Stimulated activated CD8-positive, alpha-beta memory T cell treated with anti-CD3 and anti-CD28 coated beads, Interleukin-4, amount 100 ng/mL, for 48 hours (primary cell): ENCODE measurements at places on chromosomes 2 and 18.

DNA sequence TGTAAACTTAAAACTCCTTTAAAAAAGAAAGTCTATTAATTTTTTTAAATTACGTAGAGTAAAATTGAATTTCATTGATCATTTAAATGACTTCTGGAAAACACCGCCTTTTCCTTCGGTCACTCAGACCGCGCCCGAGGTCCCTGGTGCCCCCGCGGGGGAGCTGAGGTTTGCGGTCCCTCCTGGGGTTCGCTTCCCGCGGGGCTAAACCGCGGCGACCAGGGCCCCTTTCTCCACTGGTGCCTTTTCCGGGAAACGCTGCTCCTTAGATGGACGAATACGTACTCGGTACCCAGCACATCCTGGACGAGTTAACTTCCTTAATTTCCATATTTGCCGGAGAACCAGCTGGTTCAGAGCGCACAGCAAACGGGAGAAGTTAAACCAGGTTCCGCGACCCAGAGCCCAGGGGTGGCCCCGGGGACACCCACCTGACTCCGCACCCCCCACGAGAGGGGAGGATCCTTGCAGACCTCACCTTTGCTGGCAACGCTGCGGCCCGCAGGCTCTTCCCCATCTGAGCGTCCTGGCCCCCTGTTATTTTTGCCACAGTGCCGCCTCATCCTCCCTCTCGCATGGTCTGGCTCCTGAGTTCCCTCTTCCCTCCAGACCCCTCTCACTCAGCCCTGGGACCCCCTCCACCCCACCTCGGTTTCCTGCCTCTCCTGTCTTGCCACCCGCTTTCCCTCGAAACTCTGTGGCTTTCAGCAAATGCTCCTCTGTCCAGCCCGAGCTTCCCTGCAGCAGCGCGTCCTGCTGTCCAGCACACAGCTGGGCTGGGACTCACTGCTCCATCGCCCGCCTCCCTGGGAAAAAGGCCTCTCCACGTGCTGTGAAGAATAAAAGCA lies 420.0 kb upstream of the MYT1L start:
- DNase-seq = no peak

- no peak for DNase-seq
Observed at GRCh38 chr18:76757335-76757734, 65.0 kb upstream of the ZNF236 start.

DNA sequence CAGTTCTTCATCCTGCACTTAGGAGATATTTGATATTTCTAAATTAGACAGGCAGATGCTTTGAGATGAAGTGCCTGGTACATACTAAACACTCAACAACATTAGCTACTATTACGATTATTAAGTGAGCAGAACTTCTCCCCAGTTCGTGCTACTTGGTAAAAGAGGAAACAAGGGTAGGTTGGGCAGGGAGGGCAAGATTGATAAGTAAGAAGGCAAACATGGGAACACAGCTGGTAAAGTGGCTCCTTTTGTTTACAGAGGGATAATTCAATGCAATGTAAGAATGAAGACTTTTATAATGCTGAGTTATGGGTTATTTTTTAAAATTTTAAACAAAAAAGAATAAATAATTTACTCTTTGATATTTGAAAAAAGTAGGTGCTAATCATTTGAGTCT lies 15.9 kb upstream of the WIPF1 start:
- DNase-seq = no peak

GRCh38 chr2:40455661-40456060 lies 3.8 kb upstream of the SLC8A1 start:
- DNase-seq = no peak

- DNase-seq = no peak
Observed at GRCh38 chr2:98355881-98356280, 9.6 kb downstream of the CNGA3 start.

- DNase-seq = no peak
Observed at GRCh38 chr18:32698153-32698552, 74.7 kb downstream of the KLHL14 start.

DNA sequence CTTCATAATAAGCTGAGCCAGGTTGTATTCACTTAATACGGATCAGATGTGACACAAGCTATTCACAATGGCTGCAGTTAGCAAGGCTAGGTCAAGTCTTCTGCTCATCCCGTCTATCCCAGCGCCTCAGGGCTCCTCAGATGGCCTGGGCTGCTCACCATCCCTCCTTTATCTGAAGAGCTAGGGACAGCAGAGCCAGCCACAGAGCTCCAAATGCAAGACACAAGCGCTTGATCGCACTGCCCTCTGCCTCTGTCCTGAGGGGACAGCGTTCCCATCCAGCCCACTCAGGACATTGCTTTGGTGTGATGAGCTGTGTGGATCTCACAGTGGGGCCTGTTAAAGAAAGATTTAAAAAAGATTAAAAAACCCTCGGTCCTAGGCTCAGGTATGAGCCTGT lies 254.4 kb upstream of the HS6ST1 start:
- DNase-seq = no peak

DNA sequence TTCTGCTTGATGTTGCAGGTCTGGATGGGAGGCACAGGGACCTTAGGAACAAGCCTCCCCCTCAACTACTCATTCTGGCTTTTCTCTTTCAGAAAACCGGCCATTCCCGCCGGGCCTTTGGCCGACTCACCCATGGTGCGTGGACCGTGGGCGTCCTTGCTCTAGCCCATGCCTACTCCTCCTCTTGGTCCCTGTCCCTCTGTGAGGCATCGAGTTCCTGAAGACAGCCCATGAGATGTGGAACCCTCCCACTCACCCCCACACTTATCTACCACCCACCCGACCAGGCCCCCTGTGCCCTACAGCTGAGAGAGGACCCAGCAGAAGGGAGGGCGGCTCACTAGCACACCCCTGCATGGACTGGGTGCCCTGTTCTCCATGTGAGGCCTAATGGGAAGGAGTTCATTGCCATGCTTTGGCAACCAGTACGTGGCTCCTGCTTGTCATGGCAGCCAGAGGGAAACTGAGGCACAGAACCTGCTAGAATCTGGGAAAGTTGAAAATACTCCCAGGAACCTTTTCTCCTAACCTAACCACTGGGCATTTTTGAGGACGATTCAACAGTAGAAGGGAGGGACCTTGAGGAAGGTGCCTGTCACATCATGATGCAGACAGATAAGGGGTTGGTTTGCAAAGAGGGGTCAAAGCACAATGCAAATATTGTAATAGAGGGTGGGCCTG lies 8.5 kb downstream of the SPEG start:
- DNase-seq = no peak

GRCh38 chr2:112639936-112640335 lies 5.8 kb upstream of the SLC20A1 start:
- DNase-seq = no peak

DNA sequence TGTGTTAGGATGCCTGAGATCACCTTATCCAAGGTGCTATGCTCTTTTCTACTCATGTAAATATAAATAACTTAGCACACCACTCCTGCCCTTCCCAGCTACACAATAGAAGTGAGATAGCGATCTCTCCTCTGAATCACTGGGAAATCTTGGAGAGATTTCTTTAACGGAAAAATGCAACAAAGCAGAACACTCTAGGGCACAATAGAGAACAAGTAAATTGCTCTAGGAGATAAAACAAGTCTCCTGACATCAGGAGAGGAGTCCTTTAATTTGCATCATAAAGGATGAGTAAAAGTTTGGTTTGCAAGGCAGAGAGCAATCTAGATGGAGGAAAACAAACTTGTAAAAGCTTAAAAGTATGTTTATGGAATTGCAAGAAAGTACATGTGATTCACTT lies 224.1 kb downstream of the PAX3 start:
- DNase-seq = no peak

DNA sequence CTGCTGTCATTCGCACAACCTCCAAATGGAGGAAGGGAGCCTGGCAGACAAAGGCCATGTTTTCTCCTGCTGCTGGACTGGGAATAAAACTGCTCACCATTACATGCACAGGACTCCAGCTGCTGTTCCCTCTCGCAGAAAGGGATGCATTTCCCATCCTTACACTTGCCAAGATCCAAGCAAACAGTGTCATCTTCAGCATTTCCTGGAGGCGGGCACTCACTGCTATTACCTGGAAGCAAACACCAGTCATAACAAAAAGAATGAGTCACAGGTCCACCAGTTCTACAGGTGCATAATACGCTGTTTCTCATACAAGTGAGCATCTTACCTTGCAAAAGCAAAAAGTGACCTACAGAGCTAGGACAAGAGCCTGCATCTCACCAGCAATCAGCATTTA lies 22.7 kb downstream of the IAH1 start:
- DNase-seq = peak; percentile 23

- no peak for DNase-seq
Observed at GRCh38 chr2:239780236-239780994, 244.7 kb downstream of the NDUFA10 start.

- no peak for DNase-seq
Observed at GRCh38 chr2:32291746-32292145, 14.0 kb downstream of the YIPF4 start.

GRCh38 chr2:208698114-208698513 lies 291.5 kb downstream of the PTH2R start:
- no peak for DNase-seq

DNA sequence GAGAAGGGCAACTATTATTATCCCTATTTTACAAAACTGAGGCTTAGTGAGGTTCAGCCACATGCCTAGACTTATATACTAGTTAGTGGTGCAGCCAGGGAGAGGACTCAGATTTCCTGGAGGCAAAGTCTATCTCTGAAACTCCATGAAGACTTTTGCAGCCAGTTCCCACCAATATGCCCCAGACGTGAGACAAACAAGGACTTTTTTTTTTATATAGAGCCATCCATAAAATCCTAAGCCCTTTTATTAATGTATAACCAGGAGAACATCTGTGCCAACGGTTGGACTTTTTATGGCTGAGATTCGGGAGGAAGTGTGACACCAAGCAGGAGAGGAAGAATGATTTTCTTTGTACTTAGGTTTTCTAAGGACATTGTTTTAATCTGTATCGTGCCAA lies 29.9 kb downstream of the LIPG start:
- no peak for DNase-seq

DNA sequence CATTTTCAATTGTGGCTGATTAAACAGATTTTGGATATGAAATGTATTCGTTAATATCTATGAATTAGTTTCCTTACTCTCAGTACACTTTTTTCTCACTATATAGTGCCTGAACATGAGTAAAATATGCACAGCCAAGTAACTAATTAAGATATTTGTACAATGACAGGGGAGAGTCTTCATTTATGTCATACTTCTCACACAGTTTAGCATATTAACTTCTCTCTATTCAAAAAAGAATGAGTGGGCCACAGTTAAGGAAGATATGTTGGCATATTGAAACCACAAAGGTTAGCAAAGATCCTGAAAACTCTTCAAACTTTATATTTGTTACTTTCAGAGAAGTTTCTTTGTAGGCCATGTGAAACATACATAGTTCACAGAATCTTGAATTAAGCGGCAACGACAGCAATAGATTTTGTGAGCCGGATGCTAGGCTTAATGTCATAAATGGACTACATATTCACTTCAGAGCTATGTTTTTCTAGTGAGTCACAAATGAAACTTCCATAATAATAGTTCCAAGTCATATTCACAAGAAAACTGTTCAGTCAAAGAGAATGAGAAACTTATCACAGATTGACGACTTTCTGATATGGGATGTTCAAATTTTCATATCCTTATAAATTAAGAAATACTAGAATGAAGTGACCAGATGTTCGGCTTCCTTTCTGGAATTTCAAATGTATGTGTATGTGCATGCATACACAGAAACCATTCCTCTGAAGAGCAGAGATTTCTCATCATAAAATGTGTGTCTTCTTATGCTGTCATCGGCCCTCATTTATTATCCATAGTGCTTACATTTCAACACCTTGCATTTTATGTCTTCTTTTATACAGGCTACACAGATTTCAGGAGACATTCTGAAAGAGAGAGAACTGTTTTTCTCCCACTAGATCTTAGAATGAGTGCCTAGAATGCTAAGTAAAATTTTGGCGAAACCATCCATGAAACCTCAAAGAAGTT lies 584.0 kb downstream of the SATB2 start:
- DNase-seq = no peak

DNA sequence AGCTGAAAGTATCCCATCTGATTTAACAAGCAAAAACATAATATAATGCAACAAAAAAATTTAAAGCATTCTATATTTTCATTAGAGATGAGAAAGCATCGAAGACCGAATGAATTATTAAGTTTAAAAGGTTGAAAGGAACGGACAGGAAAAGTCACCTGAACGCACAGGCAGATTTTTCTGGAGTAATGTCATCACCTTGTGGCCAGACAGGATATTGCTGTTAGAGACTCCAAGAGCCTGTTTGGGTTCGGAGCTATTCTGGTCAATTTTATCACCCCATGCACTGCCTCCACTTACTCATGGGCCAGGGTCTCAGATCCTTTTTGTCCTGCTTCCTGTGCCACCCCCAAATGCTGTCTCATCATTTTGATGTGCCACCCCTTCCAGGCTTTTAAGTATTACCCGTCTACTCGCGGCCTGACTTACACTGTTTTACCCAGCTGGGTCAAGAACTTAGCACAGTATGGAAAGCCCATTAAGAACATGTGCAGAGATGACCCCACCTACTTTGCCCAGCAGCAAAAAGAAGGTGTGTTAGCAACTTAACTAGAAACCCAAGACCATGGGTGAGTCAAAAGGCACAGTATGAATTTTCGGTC lies 27.3 kb downstream of the GKN2 start:
- DNase-seq = peak; percentile 60

DNA sequence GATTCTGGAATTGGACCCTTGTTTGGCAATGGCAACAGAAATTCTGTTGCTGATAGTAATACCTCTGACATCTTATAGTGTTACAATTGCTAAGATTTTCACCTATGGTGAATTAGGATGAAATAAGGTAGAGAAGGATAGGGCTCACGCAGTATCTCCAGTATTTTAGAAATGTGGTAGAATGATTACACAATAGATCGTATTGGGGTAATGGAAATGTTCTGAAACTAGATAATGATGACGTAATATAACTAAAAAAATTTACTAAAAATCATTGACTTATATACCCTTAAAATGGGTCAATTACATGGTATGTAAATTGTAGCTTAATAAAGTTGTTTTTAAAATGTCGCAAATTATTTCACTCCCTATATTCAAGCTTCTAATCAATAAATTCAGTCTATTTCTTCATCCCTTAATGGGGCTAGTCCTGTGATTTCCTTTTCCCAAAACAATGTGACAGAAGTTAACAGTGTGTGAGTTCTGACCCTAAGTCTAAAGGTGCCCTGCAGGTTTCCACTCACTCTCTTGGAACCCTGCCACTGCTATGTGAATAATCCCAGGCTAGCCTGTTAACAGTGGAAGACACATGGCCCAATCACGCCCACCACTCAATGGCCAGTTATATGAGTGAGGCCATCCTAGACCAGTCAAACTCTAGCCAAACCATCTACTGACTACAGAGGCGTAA lies 31.2 kb downstream of the USP37 start:
- no peak for DNase-seq

DNA sequence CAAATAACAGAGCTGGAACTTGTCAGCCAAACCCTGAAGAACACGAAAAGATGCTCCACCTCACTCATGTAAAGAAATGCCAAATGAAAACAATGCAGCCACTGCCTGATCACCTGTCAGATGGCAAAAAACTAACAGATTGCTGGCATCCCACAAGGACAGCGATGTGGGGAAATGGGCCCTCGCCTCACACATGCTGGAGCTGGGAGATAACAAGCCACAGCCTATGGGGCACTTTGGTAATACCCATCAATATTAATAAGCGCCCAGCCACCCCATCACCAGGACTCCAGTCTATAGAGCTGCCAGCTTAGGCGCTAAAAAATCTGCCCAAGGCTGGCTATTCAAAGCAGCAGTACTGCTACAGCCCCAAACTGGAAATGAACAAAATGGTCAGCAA lies 27.0 kb downstream of the TFCP2L1 start:
- no peak for DNase-seq

GRCh38 chr2:203886661-203887151 lies 19.1 kb downstream of the CTLA4 start:
- peak; percentile 63 for DNase-seq
